ENCODE measurements at places on chromosomes 1 and 21.

- no peak for DNase-seq
These were observed 262.0 kb downstream of the HMCN1 start for GRCh38 chr1:185996211-185996610.

- DNase-seq = no peak
These were observed 86.4 kb upstream of the ACTL8 start for GRCh38 chr1:17668624-17669175.

DNA sequence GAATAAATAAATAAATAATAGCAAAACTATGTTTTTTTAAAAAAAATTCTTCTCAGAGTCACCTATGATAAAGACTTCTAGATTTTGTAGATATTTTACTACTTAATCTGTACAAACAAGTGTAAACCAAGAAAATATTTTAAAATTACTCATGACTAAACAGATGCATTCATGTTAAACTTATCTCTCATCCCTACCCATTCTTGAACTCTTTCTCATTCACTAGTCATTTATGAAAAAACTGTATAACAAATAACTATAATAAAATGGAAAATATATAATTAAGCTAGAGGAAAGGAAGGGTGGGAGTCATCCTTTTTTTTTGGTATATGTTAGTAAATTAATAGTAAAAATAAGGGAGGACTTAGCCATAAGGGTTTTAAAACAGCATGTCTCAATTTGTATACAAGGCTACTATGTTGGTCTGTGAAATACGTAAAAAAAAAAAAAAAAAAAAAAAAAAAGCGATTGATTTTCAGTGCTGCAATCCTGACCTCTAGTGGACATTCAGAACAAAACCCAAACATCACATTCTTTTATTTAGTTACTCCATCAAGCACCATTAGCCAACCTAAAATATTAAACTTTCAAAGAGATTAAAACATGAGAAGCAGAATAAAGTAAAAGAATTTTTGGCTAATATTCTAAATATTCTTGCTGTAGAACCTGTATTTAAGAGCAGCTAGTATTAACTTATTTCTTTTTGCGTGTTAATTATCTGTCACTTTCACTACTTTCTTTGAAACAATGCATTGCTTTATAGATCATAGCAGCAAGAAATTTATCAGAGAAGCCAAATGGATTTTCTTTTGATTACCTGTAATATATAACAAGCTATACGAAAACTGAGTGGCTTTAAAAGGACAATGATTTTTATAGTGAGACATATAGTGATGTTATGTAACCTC is 255.8 kb upstream of the CACYBP start:
- DNase-seq = no peak

GRCh38 chr21:41877901-41878830 is 978 bp downstream of the PRDM15 start:
- no peak for DNase-seq

- DNase-seq = no peak
These were observed 4.5 kb downstream of the SYT6 start for GRCh38 chr1:114149211-114149610.

- no peak for DNase-seq
These were observed 129.3 kb upstream of the VAMP3 start for GRCh38 chr1:7641587-7642417.

- DNase-seq = no peak
These were observed 187.5 kb downstream of the LMX1A start for GRCh38 chr1:165169028-165169427.

DNA sequence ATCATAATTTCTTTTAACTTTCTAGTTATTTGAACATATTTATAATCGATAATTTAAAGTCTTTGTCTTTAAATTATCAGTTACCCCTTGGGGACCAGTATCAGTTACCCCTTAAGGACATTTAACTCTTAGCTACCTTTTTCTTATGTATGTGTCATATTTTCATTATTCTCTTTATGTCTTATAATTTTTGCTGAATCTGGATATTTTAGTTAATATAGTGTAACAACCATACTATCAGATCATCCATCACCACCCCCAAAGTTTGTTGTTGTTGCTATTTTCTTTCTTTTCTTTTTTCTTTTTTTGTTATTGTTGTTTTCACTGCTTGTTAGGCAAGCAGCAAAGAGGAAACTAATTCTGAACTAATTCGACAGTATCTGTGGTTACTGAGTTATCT is 57.0 kb upstream of the TNFSF18 start:
- no peak for DNase-seq

DNA sequence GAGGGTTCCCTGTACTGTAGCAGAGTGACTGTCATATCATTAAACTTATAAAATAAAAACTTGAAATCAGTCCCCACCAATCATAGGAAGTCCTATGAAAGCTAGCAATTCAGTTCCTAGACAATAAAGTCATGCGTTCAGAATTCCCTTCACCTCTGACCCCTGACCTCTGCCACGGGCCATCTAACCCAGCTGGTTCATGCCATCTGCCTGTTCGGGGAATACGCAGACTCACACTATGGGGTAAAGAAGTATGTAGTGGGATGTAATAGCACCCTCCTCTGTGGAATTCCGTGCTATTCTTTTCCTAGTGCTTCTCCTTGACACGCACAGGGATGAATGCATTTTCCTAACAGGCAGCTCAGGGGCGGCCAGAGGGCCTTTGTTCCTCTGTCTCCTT is 2.1 kb downstream of the GSTM4 start:
- DNase-seq = no peak

DNA sequence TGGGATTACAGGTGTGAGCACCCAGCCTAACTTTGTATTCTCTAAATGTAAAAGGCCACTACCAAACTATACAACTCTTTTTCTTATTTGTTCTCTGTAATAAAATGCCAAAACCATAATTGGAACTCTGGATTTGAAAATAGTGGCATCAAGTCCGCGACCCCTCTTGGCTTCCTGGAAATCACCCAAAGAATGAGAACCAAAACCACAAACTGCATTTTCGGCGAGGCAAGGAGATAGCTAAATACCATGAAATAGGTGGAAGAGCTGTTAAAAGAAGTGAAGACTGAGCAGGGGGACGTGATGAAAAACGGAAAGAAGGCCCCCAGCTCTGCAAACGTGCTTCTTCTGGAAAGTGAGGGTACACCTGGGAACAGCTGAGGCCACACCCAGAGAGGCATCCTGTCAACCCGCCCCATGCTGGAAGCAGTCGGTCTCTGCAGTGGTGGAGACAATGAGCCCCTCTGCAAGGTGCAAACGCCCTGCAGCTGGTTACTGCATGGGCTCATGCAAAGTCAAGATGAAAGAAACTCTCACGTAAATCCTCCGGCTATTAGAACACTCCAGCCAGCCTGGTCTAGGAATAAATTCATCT is 22.5 kb downstream of the VPS26C start:
- DNase-seq = no peak

DNA sequence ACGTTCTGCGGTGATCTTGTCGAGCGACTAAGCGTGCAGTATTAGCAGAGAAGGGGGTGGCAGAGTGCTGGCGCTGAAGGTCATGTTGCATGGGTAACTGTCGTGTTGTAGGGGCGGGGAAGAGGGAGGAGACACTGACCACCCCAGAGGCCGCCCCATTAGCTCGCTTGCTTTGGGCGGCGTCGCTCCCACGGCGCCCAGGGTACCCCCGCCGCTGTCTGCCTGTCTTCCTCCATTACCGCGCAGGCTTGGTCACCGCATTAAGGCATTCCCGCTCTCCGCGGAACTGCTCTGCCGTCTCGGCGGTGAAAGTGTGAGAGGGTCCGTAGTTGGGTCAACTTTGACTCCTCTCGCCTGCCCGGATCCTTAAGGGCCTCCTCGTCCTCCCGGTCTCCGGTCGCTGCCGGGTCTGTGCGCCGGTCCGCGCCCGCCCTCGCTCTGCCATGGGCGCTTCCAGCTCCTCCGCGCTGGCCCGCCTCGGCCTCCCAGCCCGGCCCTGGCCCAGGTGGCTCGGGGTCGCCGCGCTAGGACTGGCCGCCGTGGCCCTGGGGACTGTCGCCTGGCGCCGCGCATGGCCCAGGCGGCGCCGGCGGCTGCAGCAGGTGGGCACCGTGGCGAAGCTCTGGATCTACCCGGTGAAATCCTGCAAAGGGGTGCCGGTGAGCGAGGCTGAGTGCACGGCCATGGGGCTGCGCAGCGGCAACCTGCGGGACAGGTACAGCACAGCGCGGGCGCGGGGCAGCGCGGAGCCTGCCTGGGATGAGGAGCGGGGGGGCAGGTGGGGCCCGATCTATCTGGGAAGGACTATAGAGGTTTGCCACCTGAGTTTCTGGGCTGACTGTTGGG is at the start of gene MTARC2:
TSS of gene MTARC2 (plus strand) at position 234 of the 846 bp plus-strand sequence. CDS start at position 444, 210 bp downstream.
- no peak for DNase-seq

DNA sequence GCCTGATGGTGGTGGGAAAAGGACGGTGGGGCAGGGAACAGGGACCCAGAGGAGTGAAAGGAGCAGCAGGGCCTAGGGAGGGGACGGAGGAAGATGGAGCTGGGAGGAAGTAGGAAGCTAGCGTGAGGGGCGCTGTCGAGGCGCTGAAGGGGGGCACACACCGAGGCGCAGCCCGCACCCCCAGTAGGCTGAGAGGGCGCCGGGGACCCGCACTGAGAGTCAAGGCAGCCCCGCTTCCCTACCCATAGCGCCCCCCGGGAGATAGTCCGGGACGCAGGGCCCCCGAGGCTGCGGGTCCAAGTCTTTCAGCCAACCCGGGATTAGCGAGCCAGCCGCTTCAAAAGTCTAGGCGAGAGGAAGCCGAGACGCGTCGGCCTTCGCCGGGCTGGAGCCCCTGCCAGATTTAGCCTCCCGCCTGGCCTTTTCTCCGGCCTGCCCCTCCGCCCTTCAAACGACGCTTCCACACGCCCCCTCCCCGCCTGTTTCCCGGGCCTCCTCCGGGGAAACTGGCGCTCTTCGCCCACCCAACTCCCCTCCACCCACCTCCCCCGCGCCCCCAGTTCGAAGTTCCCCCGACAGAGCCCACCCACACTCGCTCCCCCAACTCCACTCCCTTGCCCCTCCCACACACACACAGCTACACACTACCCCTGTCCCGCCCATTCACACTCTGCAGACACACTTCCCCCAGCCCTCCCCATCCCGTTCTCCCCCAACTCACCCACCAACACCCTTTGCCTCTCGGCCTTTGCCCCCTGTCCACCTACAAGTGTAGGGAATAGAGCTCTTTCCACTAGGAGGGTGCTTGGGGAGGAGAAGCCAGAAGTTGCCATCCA is 7.8 kb upstream of the PROX1 start:
- no peak for DNase-seq

- no peak for DNase-seq
These were observed 188.6 kb upstream of the C1orf174 start for GRCh38 chr1:4088676-4089075.

- DNase-seq = no peak
These were observed 136.2 kb upstream of the ZBTB40 start for GRCh38 chr1:22315315-22316078.

- no peak for DNase-seq
These were observed 574.9 kb upstream of the NR5A2 start for GRCh38 chr1:199452627-199453026.

- DNase-seq = no peak
These were observed 70.5 kb downstream of the MRPL39 start for GRCh38 chr21:25536752-25537151.

DNA sequence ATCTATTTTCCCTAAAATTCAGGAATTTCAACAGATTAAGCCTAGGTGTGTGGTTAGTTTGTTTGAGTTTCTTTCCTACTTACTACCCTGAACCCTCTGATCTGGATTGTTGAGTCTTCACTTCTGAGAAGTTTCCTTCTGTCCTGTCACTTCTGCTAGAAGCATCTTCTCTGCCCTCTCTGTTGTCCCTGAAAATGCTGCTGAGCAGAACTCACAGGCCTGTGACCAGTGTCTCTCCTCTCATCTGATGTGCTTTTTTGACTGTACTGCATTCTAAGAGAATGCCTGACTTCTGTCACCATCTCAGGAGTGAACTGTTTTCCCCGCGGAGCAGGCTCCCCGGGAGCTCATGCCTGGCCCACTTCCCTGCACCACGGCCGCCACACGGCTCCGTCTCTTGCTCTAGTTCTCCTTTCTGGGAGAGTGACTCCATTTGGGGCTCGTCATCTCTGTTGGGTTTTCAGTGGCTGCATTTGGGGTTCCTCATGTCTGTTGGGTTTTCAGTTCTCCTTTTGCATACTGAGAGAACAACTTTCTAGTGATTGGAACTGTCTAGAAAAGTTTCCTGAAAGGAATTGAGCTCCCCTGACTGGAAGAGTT is 77.9 kb downstream of the POFUT2 start:
- no peak for DNase-seq

- DNase-seq = no peak
These were observed 34.4 kb downstream of the MRPL39 start for GRCh38 chr21:25572861-25573310.

GRCh38 chr1:224615861-224616755 is at the start of gene CNIH3:
Gene CNIH3, plus strand, starts transcription at chr1:224616317. Its CDS starts 858 bp downstream, at chr1:224617175.
- no peak for DNase-seq

- no peak for DNase-seq
These were observed 49.0 kb downstream of the MAP3K21 start for GRCh38 chr1:233376382-233377110.

DNA sequence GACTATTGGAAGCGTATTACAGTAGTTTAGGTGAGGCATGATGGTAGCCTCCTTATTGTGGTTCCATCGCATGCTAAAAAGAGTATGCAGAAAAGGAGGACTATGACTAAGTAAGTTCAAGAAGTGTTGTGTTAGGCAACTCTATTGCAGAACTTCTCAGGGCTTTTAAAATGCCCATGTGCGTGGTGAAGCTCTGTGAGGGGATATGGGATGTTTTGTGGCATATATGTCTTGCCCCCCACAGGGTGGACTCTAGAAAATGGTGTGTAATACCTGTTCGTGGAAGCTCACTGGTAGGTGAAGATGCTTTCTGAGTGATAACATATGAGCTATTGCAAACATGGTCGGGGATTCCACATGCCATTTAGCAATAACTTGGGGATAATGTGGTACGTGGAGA is 31.7 kb downstream of the MAN1A2 start:
- no peak for DNase-seq

GRCh38 chr1:176829261-176829660 is 335.3 kb downstream of the ASTN1 start:
- no peak for DNase-seq

- DNase-seq = no peak
These were observed 402.7 kb upstream of the DAB1 start for GRCh38 chr1:57826535-57826934.

DNA sequence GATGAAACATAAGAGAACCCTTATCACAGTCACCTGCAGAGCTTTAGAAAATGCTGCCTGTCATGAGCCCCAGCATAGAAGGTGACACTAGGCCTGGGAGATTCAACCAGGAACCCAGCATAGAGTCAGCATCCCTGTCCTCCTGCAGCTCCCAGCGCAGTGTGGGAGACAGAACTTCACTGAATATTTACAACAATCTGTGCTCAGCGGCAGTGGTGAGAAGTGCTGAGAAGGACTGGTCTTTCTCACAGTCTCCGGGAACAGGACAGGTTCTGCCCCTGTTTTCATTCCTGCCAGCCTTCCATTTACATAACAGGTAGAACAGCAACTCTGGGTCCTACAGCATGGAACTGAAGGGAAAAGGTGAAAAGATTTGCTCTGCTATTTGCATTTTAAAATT is 83.5 kb upstream of the GADD45A start:
- DNase-seq = no peak

DNA sequence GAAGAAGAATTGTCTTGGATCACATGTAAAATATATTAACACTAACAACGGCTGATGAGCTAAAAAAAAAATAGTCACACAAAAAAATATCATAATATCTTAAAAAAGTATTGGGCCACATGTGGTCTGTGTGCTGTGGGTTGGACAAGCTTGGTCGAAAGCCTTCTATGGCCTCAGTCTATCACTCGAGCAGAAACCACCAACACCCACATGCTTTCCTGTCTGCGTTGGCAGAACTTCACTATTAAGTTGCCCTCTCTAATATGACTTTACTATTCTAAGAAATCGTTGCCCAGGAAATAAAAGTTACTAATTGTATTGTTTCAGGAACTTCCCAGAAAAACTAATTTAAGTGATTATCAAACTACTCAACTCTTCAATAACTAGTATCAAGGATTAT is 28.2 kb upstream of the ETS2 start:
- no peak for DNase-seq

Measured in stimulated activated CD4-positive, alpha-beta T cell treated with anti-CD3 and anti-CD28 coated beads, Interleukin-1b, Interleukin-23, amount 100 ng/mL, for 1 hour (primary cell).